ENCODE measurements at places on chromosomes 11 and 22.
A peak's percentile ranks its signal among the peaks of the same experiment; 100 is the strongest.

- no peak for DNase-seq
These were observed 1.9 kb downstream of the RBFOX2 start for GRCh38 chr22:36026741-36027140.

DNA sequence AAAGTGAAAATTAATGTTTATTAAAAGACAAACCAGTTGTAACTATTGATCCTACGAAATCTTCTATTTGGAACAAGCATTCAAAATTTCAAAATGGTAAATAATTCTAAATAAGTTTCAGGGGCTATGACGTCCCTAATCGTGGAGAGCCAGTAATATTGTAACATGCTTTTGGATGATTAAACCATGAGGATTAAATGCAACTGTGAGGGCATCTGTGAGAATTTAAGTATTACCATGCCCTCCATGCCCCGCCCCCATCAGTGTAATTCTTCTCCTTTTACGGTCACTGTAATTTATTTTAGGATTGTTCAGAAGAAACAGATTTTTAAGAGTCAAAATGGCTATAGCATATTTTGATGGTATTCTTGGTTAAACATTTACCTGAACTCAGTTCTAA is 133.2 kb downstream of the APOL5 start:
- no peak for DNase-seq

- no peak for DNase-seq
These were observed 57.4 kb upstream of the ARHGAP42 start for GRCh38 chr11:100629671-100630070.

GRCh38 chr22:36872084-36872483 is 11.3 kb downstream of the NCF4 start:
- peak; percentile 3 for DNase-seq

DNA sequence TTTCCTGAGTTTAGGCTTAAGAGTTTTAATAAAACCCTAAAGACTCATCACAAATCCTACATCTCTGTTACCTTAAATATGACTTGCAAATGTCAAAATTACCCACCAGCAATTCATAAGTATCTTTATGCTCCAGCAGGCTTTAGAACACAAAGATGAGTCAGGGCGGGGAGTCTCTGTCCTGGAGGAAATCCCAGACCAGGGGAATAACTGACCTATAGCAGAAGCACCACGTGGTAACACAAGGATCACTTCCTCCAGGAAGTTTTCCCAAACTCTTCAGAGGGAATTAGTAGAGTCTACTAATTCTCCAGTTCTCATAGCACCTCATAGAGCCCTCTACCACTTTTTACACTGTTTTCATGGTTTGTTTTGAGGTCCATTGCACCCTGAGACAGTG is 217.0 kb downstream of the NAV2 start:
- DNase-seq: no peak

DNA sequence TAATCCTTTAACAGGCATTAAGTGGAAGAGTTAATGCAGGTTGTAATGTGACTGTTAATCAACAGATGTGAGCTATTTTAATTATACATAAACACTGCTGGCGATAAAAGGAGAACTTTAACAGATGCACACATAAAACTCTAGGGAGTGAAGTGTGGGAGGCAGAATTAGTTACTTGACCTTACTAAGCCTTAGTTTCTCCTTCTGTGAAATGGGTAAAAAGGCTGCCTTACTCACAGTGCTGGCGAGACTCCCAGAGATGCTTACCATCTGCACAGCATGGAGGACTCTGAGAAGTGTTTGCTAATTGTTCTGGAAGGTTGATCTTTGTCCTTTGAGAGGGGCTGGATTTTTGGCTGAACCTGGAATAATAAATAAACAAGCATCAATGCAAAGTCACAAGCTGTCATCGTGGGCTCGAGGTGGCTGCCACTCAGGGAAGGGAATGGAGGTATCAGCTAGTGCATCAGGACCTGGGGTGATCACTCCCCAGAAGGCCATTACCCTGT is 58.6 kb upstream of the MPEG1 start:
- DNase-seq: no peak

DNA sequence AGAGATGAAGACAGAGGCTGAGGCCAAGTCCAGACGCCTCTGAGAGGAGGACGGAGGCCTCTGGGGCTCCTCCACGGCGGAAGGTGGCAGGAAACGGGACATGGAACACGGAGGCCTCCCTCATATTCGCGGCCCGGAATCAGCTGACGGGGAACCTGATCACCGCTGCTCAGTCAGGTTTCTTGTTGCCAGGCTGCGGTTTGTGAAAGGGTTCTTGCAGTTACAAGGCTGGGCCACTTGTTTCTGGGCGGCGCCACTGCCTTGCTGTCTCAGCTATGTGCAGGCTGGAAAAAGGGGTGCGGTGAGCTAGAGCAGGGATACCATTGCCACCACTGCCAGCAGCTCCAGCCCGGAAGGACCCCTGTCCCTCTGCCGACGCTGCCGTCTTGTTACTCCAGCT is 10.0 kb upstream of the MMP1 start:
- peak; percentile 36 for DNase-seq

GRCh38 chr11:131652231-131652630 is 281.8 kb downstream of the NTM start:
- no peak for DNase-seq

GRCh38 chr11:88575916-88576315 is 238.4 kb upstream of the CTSC start:
- no peak for DNase-seq

DNA sequence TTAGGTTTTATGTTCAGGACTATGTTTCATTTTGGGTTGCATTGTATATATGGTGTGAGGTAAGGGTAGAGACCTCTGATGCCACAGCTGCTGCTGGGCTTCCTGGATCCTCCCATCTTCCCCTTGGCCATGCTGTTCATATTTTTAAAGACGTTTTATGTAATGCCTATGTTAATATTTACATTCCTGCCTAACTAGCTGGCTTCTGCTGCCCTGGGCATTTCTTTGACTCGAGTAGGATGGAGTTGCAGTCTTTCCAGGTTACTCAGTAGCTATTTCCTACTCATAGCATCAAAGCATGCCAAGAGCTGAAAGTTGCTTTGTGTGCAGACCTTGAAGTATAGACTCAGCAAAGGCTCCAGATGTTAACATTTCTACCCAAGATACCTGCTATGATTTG is 220.5 kb upstream of the CADM1 start:
- no peak for DNase-seq

GRCh38 chr11:1109101-1109917 is 34.6 kb downstream of the MUC2 start:
- no peak for DNase-seq

GRCh38 chr11:117822074-117823033 is 2.2 kb downstream of the FXYD2 start:
- DNase-seq: peak; percentile 74

DNA sequence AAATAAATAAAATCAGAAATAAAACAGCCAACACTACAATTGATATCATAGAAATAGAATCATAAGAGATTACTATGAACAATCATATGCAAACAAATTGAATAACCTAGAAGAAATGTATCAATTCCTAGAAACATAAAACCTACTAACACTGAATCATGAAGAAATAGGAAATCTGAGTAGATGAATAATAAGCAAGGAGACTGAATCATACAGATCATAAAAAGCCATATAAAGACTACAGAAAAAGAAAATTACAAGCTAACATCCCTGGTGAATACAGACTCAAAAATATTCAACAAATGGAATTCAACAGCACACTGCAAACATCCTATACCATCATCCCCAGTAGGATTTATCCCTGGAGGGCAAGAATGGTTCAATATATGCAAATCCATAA is 135.6 kb downstream of the SBF2 start:
- DNase-seq: no peak

- DNase-seq: no peak
These were observed 22.5 kb downstream of the TAB1 start for GRCh38 chr22:39422101-39422500.

GRCh38 chr22:26570115-26570514 is 19.8 kb downstream of the TPST2 start:
- DNase-seq: no peak

GRCh38 chr11:66891851-66892660 is 35.2 kb downstream of the LRFN4 start:
- DNase-seq: no peak

DNA sequence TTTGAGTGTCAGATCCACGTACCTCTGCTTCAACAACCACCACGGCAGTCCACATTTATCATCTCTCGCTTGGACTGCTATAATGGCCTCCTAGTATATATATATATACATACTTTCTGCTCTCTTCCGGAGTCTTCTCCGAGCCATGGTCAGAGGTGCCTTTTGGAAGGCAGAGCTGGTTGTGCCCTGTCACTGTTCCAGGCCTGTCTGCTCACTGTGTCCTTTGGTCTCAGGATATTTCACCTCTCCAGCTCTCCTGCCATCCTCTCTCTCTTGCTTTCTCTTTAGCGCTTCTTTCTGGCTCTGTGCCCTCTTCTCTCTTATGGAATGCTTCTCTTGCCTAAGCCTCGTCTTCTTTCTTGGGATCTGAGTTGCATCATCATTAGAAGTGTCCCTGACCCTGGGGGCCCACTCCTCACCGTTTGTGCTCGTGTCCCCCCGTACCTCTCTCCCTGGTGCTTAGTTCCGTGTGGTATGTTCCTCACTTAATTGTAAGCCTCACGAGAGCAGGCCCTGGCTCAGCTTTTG is 86.1 kb upstream of the RASSF10 start:
- DNase-seq: no peak

GRCh38 chr11:105081412-105082150 is 36.4 kb upstream of the CARD16 start:
- no peak for DNase-seq

- DNase-seq: no peak
These were observed 24.2 kb downstream of the OR5B17 start for GRCh38 chr11:58334708-58335107.

DNA sequence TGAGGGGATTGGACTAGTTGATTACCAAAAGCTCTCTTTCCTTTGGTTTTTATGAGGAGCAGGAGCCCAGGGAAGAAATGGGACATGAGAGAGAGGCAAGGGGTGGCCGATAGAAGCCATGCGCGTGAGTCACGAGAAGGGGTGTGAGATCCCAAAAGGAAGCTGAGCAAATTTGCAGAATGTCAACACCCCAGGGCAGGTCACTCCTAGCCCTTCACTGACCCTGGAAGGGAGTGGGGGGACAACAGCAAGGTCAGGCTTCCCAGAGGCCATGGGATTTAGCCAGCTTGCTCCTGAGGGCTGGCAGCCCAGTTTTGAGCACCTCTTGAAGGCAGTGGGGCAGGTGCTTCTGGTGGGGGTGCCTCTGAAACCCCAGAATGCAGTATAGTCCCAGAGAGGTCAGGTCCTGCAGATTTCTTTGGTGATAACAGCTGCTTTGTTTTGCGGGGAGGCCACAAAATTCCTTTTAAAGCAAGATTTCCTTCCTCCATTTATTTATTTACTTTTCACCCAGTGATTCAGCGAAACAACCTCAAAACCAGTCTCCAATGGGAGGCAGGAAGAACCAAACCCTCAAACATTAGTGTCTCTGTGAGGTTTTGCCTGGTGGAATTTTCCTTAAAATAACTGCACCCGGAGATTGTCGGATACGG is 40.1 kb upstream of the TIMP3 start:
- DNase-seq: no peak

DNA sequence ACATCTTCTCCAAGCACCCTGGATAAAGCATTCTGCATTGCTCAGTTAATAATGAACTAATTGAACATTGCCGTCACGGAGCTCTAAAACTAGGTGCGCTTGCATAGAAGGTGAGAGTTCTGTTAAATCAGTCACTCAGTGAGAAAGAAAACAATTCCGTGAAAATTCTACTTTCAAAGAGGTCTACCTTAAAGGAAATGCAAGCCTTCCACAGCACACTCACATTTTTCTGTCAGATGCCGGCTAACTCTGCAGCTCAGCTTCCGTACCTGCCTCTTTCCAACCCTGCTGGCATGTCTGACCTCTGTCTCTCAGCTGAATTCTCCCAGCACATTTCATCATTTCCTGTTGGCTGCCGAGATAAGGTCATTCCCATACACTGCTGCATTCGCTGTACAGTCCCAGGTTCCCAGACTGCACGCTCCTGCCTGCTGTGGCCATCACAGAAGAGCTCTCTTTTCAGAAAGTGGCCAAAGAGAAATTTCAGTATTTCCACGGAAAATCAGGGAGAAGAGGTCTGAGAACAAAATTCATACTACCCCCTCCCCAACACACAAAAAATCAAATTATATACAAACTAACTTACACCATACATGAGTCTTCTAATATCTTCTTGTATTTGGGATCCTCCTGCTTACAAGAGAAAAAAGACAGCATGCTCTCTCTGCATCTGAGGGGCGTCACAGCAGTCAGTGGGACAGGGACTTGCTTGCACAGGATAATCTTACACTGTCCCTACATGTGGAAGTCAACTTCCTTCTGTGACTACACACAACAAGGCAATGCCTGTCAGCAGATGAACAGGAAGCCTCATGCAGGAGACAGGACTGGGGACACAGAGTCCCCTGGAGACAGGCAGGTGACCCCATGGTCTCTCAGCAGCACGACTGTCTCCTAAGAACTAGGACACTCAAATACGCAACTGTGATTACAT is 55.1 kb downstream of the PACSIN2 start:
- peak; percentile 64 for DNase-seq

DNA sequence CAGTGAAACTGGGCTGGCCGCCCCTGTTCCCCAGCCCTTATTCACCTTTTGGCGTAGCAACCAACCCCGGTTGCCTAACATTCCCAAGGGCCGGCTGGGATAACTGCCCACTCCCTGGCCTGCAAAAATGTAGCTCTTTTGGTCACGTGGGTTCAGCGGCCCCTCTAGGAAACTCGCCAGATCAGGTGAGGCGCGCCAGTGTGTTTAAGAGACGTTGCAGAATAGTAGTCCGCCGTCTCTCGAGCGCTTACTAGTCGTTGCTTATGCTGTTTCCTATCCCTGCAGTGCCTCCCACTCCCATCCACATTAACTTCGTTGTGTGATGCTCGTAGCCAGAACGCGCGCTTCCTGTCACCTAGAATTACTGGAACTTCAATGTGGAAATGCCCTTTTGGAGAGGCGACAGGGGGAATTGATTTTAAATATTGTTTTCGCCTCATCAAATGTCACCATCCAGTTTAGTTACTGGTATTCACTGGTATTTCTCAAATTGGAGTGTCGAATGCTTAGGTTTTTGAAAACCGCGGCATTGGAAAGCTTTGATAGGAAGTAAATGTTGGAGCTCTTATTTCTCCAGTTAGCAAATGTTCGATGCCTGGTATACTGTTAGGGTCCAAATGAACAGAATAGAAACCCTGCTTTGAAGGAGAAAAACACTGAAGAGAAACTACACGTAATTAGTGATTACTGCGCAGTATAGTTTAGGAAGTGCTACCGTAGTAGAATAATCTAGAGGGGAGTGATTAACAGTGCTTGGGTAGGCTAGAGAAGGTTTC is 823 bp downstream of the CEP57 start:
- peak; percentile 18 for DNase-seq

Measured in SK-N-SH (cell line).